ENCODE measurements at places on chromosomes 5 and 9.

- DNase-seq: no peak
Measured at GRCh38 chr5:17379100-17379951, 118.7 kb upstream of the TAF11L2 start.

GRCh38 chr9:93303258-93303771 lies 119.4 kb downstream of the WNK2 start:
- no peak for DNase-seq

- DNase-seq: no peak
Measured at GRCh38 chr9:70549926-70550325, 135.5 kb upstream of the KLF9 start.

- DNase-seq: no peak
Measured at GRCh38 chr9:4689687-4690104, 10.3 kb downstream of the CDC37L1 start.

DNA sequence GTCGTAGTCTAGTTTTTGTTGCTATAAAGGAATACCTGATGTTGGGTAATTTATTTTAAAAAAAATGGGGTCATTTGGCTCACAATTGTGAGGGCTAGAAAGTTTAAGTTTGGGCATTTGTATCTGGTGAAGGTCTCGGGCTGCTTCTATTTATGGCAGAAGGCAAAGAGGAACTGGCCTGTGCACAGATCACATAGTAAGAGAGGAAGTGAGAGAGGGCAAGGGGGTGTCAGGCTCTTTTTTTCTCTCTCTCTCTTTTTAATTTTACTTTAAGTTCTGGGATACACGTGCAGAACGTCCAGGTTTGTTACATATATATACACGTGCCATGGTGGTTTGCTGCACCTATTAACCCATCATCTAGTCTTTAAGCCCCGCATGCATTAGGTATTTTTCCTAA lies 453.3 kb downstream of the DIRAS2 start:
- no peak for DNase-seq

GRCh38 chr5:59799668-59800346 lies 93.7 kb downstream of the PDE4D start:
- DNase-seq: no peak

DNA sequence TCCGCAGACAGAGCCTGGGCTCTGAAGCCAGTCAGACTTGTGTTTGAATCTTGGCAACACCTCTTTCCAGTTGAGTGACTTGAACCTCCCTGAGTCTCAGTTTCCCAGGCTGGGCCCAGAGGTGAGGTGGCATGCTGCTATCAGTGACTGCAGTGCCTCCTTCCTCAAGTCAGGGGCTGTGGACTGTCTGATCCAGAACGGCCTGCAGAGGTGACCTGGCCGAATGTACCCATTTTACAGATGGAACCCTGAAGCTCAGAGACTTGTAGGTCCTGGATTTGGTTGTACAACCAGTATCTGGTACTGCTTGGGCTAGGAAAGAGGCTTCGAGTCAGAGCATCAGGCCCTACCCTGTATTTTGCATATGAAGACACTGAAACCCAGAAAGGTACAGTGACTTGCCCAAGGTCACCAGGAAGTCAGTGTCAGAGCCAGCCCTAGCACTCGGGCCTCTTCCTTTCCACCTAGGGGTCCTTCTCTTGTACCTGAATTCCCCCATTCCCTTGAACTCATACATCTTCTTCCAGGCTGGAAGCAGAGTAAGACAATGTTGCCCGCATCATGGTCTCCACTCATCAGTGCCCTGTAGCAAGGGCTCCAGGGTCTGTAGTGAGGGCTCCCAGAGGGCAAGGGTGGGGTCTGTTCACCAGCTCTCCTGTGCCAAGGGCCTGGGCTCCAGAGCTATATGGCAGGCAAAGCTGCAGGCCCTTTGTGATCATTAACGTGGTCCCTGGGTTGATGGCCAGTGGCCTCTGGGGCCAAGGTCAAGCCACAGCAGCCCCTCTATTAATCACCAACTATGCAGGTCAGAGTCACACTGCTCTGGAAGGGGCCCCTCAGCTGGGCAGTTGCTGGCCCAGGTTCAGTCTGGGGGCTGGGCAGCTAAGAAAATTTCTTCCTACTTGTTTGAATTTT lies 28.5 kb downstream of the GSN start:
- no peak for DNase-seq

DNA sequence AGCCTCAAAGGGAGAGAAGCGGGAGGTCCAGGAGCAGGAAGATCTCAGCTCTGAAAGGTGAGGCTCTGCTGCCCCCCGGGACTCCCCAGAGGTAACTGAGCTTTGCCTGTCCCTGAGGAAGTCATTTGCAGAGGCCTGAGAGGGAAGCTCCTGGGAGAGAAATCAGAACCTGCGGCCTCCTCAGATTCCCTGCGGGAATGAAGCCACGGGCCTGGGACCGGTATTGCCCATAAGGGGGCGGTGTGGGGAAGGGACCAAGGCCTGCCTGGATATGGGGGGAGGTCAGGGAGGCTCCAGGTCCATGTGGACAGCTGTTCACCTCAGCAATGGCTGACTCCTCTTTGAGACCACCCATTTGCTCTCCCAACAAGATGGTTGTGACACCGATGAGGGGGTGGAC lies 1.3 kb downstream of the SPATA31E1 start:
- no peak for DNase-seq

GRCh38 chr5:159059722-159060121 lies 40.0 kb downstream of the EBF1 start:
- DNase-seq: no peak

DNA sequence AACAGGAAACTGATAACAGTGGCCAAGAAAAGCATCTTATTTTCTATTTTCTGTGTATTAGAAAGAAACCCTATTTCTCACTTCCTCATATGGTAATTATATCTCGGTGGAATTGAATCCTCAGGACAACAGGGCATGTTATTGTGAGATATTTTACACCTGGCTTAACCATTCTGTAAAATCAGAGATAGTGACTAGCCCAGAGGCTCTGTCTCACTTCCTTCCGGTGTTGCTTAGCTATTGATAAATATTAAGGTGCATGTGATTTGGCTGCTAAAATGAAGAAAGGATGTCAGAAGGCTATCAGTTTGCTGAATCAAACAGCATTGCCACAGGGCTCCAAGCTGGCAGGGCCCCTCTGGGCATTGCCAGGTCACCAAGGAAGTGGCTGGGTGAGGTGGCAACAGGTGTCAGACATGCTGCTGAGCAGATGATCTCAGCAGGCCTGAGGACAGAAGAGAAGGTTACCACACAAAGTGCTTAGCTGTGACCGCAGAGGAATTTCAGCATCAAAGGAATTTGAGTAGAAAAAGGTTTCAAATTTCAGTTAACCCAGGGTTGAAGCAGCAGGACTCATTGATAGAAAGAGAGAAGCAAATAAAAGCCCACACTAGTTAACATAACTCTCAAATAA lies 330.7 kb downstream of the PDE4D start:
- no peak for DNase-seq

DNA sequence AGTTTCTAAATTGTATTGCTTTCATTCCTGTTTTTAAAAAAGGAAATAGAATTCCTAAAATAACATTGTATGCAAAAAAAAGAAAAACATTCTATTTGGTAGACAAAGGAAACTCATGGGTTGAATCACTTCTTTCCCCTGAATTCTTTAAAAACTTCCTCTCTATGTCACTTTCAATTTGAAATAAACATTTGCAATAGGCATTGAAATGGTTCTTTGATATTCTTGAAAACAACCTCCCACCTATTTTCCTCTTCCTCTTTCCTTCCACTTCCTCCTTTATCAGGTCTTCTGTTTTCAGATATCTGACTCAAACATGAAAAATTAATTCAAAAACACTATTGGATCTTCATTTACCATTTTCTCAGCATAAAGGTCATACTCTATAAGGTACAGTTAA lies 442.0 kb upstream of the MEF2C start:
- no peak for DNase-seq

DNA sequence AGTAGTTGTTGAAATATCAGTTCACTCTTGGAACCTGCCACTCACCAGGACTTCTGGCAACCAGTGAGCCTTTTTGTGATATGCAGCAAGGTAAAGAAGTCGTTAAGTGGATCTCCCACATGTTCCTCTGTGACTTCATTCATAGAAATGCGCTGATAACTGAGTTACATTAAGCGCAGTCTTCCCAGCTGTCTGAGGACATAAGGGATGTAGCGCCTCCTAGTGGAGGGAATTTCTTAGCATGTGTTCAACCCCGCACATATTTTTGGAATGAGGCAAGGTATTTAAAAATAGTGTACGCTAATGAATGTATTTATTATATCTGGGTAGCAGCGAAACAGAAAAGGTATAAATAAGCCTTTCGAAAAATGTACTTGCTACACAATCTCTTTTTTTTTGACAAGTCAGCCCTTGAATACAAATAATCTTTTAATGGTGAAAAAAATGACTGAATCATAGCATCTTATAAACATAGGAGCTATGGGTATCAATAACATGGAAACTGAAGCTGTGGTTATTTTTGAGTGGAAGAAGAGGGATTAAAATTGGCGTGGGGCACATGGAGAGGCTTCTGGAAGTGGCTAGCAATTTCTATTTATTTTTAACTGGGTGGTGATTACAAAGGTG lies 38.0 kb downstream of the PALM2AKAP2 start:
- peak; percentile 80 for DNase-seq

DNA sequence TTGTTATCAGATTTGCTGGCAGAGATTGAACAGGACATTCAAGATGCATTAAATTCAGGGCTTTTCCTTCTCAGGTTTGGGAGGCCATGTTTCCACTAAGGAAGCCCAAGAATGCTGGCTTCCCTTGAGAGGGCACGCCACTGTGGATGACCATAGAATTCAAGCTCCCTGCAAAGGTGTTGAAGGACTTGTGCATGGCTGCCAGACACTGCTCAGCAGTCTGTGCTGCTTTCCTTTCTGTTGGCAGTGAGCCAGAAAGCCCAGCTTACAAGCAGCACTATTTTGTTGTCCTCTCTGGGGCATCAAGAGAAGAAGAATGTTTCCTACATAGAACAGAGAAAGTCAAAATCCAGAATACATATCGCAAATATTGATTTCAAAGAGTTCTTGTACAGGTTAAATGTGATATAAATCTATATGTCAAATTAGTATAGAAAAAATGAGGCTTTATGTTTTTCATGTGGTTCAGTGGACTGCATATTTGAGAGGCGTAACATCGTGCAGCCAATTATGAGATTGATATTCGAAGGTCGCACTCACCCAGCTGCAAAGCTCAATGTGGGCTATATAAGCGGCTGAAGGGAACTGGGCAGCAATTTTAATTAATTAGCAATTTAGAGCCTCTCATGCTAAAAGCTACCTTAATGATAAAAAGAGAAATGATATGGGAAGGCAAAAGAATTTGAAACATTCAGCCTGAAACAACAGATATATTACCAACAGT lies 103.1 kb upstream of the ISL1 start:
- peak; percentile 60 for DNase-seq

DNA sequence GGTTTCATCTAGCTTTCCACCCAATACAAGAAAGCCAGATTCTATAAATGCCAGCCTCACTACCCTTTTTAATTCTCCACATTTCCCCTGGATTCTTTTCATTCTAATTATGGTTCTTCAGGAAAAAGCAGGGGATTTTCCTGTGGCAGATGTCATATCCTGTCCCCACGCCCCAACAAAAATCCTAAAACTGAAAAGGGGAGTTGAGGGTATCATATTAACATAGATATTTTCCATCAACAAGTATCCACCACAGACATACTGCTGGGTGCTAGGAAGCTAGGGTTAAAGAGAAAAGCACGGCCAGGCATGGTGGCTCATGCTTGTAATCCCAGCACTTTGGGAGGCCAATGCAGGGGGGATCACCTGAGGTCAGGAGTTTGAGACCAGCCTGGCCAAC lies 38.0 kb downstream of the CDK5RAP2 start:
- no peak for DNase-seq

DNA sequence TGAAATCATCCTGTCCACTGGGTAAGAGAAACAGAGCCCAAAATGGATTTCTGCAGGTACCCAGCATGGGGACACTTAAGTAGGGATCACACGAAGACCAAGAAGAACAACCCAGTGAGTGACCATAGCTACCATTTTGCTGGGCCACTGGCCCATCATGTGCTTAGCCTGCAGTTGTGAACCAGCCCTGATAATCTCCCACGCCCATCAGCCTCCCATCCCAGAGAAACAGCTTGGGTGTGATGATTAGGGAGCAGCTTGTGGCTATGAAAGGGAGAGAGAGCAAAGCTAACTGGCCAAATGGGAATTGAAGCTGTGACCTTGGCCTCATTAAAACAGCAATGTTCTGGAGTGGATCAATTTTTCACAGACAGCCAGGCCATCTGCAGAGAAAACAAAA lies 138.5 kb downstream of the SLC24A2 start:
- DNase-seq: no peak

- DNase-seq: no peak
Measured at GRCh38 chr5:174386306-174386705, 338.1 kb upstream of the MSX2 start.

Measured in mesothelial cell of epicardium (in vitro differentiated cells).